ENCODE measurements at places on chromosomes 6 and 20.

GRCh38 chr6:167827583-167828324 lies 1.0 kb downstream of the AFDN start:
- peak overlapping the region; percentile 75 for H3K4me3 ChIP-seq
- DNase-seq: peak; percentile 70
- H3K36me3 ChIP-seq: peaks cover 6% of the 10 kb centered on the region
- H3K4me1 ChIP-seq: peaks cover 36% of the 10 kb centered on the region
- peak overlapping the region; percentile 68 for H3K27ac ChIP-seq

GRCh38 chr20:20658871-20659431 lies 53.5 kb downstream of the RALGAPA2 start:
- no peak overlapping the region for H3K4me3 ChIP-seq
- no peak for DNase-seq
- H3K4me1 ChIP-seq: peaks cover 8% of the 10 kb centered on the region
- no peak overlapping the region for H3K27ac ChIP-seq
- no peaks in the 10 kb centered on the region for H3K27me3 ChIP-seq
- no peaks in the 10 kb centered on the region for H3K36me3 ChIP-seq

GRCh38 chr6:148271711-148272439 lies 70.8 kb upstream of the SASH1 start:
- no peaks in the 10 kb centered on the region for H3K4me1 ChIP-seq
- no peak overlapping the region for H3K4me3 ChIP-seq
- DNase-seq: peak; percentile 90
- H3K27me3 ChIP-seq: no peaks in the 10 kb centered on the region
- no peaks in the 10 kb centered on the region for H3K36me3 ChIP-seq

GRCh38 chr6:30898750-30899360 lies 9.2 kb upstream of the GTF2H4 start:
- no peaks in the 10 kb centered on the region for H3K27me3 ChIP-seq
- peaks cover 21% of the 10 kb centered on the region for H3K36me3 ChIP-seq
- H3K4me1 ChIP-seq: no peaks in the 10 kb centered on the region
- no peak overlapping the region for H3K4me3 ChIP-seq
- H3K27ac ChIP-seq: no peak overlapping the region

- DNase-seq: no peak
- no peaks in the 10 kb centered on the region for H3K4me1 ChIP-seq
- no peaks in the 10 kb centered on the region for H3K27me3 ChIP-seq
- H3K27ac ChIP-seq: no peak overlapping the region
Observed at GRCh38 chr20:40978761-40979160, 49.9 kb upstream of the TOP1 start.

GRCh38 chr20:6866741-6867140 lies 99.3 kb downstream of the BMP2 start:
- H3K4me1 ChIP-seq: no peaks in the 10 kb centered on the region
- no peaks in the 10 kb centered on the region for H3K27me3 ChIP-seq
- H3K4me3 ChIP-seq: no peak overlapping the region
- peak; percentile 23 for DNase-seq
- no peak overlapping the region for H3K27ac ChIP-seq
- no peaks in the 10 kb centered on the region for H3K36me3 ChIP-seq

DNA sequence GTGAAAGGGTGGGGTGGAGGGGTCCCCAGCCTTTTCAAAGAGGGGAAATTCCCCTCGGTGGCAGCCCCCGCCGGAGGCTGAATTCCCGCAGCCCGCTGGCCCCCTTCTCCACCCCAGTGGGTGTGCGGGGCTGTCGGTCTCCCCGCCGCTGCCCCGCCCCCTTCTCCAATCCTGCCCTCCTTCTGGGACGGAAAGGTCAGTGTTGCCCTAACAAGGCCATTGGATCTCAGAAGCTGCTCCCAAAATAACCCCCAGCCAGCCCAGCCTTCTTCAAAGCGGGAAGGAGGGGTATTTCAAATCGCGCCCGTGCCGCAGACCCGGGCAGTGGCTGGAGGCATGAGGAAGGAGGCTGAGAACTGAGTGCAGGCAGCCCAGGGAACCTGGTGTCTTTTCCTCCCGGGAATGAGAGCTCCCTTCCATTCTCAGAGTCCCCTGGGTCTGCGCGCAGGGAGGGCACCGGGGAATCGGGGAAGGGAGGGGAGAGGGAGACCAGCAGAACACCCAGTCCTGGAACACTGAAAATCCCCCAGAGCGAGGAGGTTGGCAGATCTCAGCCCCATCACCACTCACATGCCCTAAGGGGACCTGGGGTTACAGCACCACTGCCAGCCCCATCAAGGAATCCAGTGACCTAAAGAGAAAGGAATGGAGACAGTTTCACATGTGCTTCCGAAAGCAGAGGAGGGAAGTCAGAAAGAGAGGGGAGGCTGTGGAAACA lies at the start of gene JPH2:
JPH2 (minus strand) TSS at position 135 of the 718 bp plus-strand sequence. CDS start 483 bp downstream, outside the sequence.
- H3K4me3 ChIP-seq: peak within 1 kb of the TSS; percentile 95
- DNase-seq: peak; percentile 55
- no peaks in the 10 kb centered on the region for H3K36me3 ChIP-seq
- no peaks in the 10 kb centered on the region for H3K27me3 ChIP-seq
- H3K4me1 ChIP-seq: peaks cover 53% of the 10 kb centered on the region
- H3K27ac ChIP-seq: peak within 1 kb of the TSS; percentile 100

DNA sequence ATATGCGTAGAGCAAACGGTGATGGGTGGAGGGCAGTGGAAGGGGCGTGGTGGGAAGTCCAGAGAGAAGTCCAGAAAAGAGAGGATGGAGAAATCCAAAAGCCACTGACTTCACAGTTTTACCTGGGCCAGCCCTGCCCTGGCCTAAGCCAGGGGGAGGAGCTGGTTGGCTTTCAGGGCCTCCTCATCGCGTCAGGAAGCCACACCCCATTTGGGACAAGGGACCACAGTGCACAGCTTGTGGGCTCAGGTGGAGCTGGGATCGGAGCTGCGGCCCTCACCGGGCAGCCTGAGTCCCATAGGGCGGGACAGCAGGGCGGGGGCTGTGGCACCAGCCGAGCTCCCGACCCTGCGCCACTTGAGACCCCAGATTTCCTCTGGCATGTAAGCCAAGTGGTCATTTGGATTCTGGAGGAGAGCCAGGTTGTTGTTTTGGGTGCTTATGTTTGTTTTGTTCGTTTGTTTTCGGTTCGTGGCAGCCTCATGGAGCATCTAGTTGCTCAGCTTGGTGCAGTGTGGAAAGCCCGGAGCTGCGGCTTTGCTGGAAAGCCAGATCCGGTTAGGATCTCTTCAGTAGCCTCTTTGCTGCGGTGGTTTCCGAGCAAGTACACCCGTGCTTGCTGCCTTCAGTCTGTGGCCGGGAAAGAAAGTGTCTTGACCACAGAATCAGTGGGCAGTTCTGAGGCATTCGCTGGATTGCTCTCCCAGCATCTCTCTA lies 42.2 kb downstream of the RIOK1 start:
- H3K27me3 ChIP-seq: no peaks in the 10 kb centered on the region
- no peak overlapping the region for H3K27ac ChIP-seq
- no peak overlapping the region for H3K4me3 ChIP-seq
- no peaks in the 10 kb centered on the region for H3K4me1 ChIP-seq
- H3K36me3 ChIP-seq: no peaks in the 10 kb centered on the region
- DNase-seq: peak; percentile 48

DNA sequence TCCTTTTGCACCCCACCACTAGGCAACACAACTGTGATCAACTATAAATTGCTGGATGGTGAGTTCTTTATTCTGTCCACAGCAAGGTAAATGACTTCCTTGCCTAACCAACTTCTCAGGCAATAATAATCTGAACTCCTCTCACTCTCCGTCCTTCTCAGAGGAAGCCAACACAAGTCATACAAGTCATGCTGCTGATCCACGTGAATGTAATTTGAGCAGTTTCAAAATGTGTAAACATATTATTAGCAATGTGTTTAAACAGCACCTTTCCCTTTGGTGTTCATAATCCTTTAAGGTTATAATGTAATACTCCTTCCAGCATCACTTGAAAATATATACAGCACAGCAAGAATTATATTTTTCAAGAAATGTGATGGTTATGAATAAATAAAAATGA lies 127.9 kb downstream of the QRSL1 start:
- no peaks in the 10 kb centered on the region for H3K27me3 ChIP-seq
- no peak for DNase-seq
- no peaks in the 10 kb centered on the region for H3K36me3 ChIP-seq
- H3K4me1 ChIP-seq: no peaks in the 10 kb centered on the region

DNA sequence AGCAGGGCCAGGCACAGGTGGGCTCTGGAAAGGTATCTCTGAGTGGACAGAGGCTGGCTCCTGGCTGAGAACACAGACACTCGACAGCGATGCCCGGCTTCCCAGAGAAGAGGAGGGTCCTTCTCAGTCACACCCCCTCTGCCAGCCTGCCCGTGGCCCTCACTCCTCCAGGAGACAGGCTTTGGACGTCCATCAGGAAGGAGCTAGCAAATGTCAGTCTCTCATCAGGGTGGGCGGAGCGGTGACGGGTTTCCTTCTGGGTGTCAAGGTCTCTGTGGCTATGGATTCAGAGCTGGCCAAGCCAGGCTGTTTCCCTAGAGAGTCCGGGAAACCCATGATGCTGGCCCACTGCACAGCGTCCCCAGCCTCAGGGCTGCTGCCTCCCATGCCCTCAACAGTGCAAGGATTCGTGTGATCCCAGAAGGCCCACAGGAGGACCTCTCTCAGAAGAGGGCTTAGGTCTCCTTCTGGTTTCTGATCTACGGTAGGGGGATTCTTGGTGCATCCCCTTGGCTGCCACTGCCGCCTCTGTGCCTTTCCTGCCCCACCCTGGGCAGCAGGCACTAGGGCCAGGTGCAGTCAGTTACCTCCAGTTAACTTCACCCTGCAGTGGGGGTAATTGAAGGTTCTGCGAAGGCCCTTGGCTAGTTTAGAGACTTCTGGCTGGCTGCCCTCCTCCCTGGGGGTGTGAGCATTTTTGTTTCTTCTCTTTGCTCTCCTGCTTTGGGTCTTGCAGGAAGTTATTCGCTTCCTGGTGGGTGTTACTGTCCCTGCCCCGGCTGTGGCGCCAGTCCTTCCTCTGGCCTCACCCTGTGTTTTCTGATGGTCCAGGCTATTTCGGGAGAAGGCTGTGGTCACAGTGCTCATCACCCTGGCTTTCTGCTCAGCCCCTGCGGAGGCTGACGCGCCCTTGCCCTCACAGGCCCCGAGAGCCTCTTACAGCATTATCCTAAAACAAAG lies 80.2 kb downstream of the CDH4 start:
- H3K4me1 ChIP-seq: no peaks in the 10 kb centered on the region
- H3K4me3 ChIP-seq: no peak overlapping the region
- H3K27ac ChIP-seq: no peak overlapping the region
- H3K27me3 ChIP-seq: no peaks in the 10 kb centered on the region
- DNase-seq: no peak

DNA sequence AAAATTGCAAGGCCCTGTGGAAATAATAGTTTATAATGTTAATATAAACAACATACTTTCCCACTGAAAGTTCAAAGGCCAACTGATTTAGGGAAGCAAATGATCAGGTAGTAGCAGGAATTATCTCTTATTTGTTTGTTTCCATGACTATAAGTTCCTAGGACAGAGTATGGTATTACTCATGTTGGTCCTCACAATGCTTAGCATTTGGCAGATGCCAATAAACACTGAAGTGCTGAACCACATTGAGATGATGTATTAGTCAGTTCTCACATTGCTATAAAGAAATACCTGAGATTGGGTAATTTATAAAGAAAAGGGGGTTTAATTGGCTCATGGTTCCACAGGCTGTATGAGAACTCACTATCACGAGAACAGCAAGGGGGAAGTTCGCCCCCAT lies 129.6 kb upstream of the NUP153 start:
- H3K27me3 ChIP-seq: no peaks in the 10 kb centered on the region
- peaks cover 19% of the 10 kb centered on the region for H3K36me3 ChIP-seq
- DNase-seq: no peak
- H3K4me1 ChIP-seq: peaks cover 4% of the 10 kb centered on the region
- no peak overlapping the region for H3K4me3 ChIP-seq

DNA sequence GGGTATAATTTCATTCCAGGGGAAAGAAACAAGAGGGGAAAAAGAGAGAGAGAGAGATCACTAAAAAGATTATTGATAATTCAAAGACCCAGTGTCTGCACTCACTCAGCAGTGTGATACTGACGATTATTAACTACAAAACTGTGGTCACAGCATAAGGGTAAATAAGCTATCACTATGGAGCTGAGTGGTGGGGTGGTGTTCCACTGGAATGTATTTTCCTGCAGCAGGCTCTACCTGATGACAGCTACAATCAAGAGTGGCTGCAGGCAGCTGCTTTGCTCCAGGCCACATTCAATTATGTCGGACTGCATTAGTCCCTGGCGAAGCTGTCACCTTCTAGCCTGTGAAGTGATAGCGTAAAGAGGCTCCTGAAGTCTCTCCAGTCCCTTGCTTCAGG lies 122.2 kb upstream of the TFAP2D start:
- no peak overlapping the region for H3K27ac ChIP-seq
- H3K27me3 ChIP-seq: no peaks in the 10 kb centered on the region
- H3K4me3 ChIP-seq: no peak overlapping the region
- peak; percentile 94 for DNase-seq

GRCh38 chr20:56442389-56443365 lies 25.8 kb upstream of the RTF2 start:
- H3K27me3 ChIP-seq: no peaks in the 10 kb centered on the region
- H3K27ac ChIP-seq: no peak overlapping the region
- H3K36me3 ChIP-seq: no peaks in the 10 kb centered on the region
- H3K4me3 ChIP-seq: no peak overlapping the region

GRCh38 chr6:16789329-16790038 lies 28.2 kb upstream of the ATXN1 start:
- no peaks in the 10 kb centered on the region for H3K4me1 ChIP-seq
- H3K36me3 ChIP-seq: no peaks in the 10 kb centered on the region
- DNase-seq: no peak
- H3K27ac ChIP-seq: no peak overlapping the region

GRCh38 chr6:17012421-17013225 lies 89.2 kb upstream of the STMND1 start:
- no peaks in the 10 kb centered on the region for H3K36me3 ChIP-seq
- H3K4me3 ChIP-seq: no peak overlapping the region
- DNase-seq: peak; percentile 53
- H3K27me3 ChIP-seq: no peaks in the 10 kb centered on the region
- no peak overlapping the region for H3K27ac ChIP-seq

- no peaks in the 10 kb centered on the region for H3K4me1 ChIP-seq
- no peak for DNase-seq
- H3K4me3 ChIP-seq: no peak overlapping the region
- H3K27me3 ChIP-seq: no peaks in the 10 kb centered on the region
Observed at GRCh38 chr6:124487623-124488431, 474.4 kb upstream of the RNF217 start.

GRCh38 chr20:37201827-37202162 lies 22.4 kb upstream of the MROH8 start:
- H3K4me3 ChIP-seq: no peak overlapping the region
- peaks cover 15% of the 10 kb centered on the region for H3K4me1 ChIP-seq
- no peak for DNase-seq
- H3K27ac ChIP-seq: peak overlapping the region; percentile 33

GRCh38 chr6:108896111-108896661 lies 48.0 kb downstream of the ARMC2 start:
- H3K4me3 ChIP-seq: no peak overlapping the region
- H3K4me1 ChIP-seq: no peaks in the 10 kb centered on the region
- H3K36me3 ChIP-seq: no peaks in the 10 kb centered on the region
- no peak overlapping the region for H3K27ac ChIP-seq

All from cardiac muscle cell (in vitro differentiated cells and primary cell).